Endodermal cell (in vitro differentiated cells): ENCODE measurements at places on chromosomes 3 and 15. TPM values are rescaled to one million over a fixed set of nuclear protein-coding genes. Genes with fewer than 3 reads are reported as not detected.

The APOD gene
- total RNA-seq = not detected in 3 replicates

GRCh38 chr3:51429138-51429537 is 38.1 kb downstream of the RBM15B start:
- no peaks in the 10 kb centered on the region for H3K4me1 ChIP-seq
- H3K36me3 ChIP-seq = peaks cover 60% of the 10 kb centered on the region
- H3K4me3 ChIP-seq = no peak overlapping the region

The FOXB1 gene
- total RNA-seq = 0.73 and 1.7 TPM in 2 replicates

DNA sequence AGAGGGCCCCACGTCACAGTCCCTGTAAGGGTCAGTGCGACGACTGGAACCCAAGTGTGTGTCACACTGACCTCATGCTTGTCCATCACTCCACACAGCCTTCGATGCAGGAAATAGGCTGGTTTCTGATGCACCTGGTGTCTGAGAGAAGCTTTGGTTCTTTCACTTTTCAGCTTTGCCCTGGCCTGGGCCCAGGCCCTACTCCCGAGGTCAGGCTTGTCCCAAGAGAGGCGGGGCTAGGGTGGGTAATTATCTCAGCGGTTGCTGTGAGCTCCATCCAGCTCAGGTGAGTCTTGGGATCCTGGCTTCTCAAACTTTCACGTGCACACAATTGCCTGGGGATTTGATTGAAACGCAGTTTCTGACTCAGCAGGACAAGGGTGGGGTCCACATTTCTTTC is 19.6 kb upstream of the CHRNB4 start:
- H3K4me1 ChIP-seq = no peaks in the 10 kb centered on the region
- H3K27me3 ChIP-seq = no peaks in the 10 kb centered on the region
- no peak overlapping the region for H3K4me3 ChIP-seq
- no peak for DNase-seq
- no peak overlapping the region for H3K27ac ChIP-seq
- no peaks in the 10 kb centered on the region for H3K36me3 ChIP-seq

DNA sequence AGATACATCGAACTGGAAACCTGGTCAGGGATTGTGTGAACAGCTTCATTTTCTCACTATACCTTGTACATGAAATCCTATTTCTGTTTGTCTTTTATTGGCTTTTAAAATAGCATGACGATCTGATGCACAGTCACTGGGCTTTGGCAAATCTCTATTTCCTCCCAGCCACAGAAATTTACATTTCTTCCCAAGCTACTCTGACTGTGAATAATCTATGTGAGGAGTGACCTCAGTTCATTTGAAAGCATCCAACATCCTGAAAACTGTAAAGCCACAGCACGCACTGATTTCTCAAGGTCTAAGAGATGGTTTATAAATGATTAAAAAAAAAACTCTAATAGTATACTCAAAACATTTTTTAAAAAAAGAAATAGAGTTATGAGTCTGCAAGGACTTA is 450.3 kb downstream of the IL5RA start:
- H3K4me3 ChIP-seq = no peak overlapping the region
- no peak overlapping the region for H3K27ac ChIP-seq
- H3K36me3 ChIP-seq = no peaks in the 10 kb centered on the region

DNA sequence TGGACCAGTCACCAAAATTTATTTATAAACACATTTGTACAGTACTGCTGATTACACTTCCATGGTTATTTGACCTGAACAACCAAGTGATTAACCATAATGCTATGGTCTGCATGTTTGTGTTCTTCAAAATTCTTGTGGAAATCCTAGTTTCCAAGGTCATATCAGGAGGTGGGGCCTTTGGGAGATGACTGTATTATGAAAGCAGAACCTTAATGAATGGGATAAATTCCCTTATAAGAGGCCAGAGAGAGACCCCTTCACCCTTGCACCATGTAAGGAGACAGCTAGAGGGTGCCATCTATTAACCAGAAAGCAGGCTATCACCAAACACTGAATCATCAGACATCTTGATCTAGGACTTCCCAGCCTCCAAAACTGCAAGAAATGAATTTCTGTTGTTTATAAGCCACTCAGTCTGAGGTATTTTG is 1.9 kb downstream of the SCAPER start:
- peaks cover 37% of the 10 kb centered on the region for H3K27me3 ChIP-seq
- H3K4me1 ChIP-seq = peaks cover 7% of the 10 kb centered on the region
- no peak overlapping the region for H3K27ac ChIP-seq
- H3K4me3 ChIP-seq = peak overlapping the region; percentile 53

DNA sequence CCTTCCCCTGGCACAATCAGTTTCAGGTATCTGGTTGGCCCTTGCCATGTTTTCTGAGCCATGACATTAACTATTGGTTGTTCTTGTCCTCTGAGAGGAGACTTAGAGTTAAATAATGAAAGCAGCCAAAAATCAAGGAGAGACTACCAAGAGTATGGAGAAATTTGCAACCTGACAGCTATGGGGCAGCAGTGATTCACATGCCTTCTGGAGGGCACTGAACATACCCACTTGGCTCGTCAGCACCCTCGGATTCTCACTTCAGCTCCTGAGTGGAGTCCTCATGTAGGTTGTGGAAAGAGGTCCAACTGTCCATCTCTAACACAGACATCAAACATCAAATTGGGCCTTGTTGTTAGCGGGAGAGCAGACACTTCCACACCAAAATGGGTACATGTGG is 265.6 kb downstream of the EBLN2 start:
- no peaks in the 10 kb centered on the region for H3K27me3 ChIP-seq
- H3K36me3 ChIP-seq = no peaks in the 10 kb centered on the region
- H3K4me1 ChIP-seq = no peaks in the 10 kb centered on the region
- no peak overlapping the region for H3K27ac ChIP-seq
- H3K4me3 ChIP-seq = no peak overlapping the region
- no peak for DNase-seq

- peak overlapping the region; percentile 0 for H3K4me3 ChIP-seq
- peaks cover 19% of the 10 kb centered on the region for H3K4me1 ChIP-seq
- H3K27ac ChIP-seq = no peak overlapping the region
Measured at GRCh38 chr3:185270262-185270955, 16.6 kb upstream of the EHHADH start.

GRCh38 chr3:24435584-24435983 is 59.1 kb downstream of the THRB start:
- peaks cover 2% of the 10 kb centered on the region for H3K4me1 ChIP-seq
- H3K27me3 ChIP-seq = peaks cover 72% of the 10 kb centered on the region
- H3K27ac ChIP-seq = no peak overlapping the region

- peak; percentile 62 for DNase-seq
- H3K36me3 ChIP-seq = peaks cover 6% of the 10 kb centered on the region
- no peak overlapping the region for H3K4me3 ChIP-seq
- peaks cover 39% of the 10 kb centered on the region for H3K4me1 ChIP-seq
- H3K27me3 ChIP-seq = no peaks in the 10 kb centered on the region
Measured at GRCh38 chr3:11593318-11594034, 50.2 kb downstream of the VGLL4 start.

DNA sequence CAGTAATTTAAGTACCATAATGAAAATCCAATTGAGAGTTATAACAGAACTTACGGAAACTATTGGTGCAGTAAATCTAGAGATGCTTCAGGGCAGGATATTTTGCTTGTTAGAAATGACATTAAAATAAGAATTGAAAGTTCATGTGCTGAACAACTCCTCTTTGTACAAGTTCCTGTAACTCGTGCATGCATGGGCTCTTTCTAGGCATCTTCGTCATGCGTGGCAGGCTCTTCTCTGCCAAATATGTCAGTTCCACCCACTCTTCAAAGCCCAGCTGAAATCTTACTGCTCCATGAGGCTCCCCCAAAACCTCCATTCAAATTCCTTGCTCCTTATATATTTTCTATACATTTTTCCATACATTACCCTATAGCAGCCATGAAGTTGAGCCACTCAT is 48.7 kb downstream of the FBN1 start:
- H3K36me3 ChIP-seq = no peaks in the 10 kb centered on the region
- peaks cover under 1% of the 10 kb centered on the region for H3K4me1 ChIP-seq
- no peak overlapping the region for H3K27ac ChIP-seq
- no peak for DNase-seq
- H3K27me3 ChIP-seq = no peaks in the 10 kb centered on the region
- H3K4me3 ChIP-seq = no peak overlapping the region

DNA sequence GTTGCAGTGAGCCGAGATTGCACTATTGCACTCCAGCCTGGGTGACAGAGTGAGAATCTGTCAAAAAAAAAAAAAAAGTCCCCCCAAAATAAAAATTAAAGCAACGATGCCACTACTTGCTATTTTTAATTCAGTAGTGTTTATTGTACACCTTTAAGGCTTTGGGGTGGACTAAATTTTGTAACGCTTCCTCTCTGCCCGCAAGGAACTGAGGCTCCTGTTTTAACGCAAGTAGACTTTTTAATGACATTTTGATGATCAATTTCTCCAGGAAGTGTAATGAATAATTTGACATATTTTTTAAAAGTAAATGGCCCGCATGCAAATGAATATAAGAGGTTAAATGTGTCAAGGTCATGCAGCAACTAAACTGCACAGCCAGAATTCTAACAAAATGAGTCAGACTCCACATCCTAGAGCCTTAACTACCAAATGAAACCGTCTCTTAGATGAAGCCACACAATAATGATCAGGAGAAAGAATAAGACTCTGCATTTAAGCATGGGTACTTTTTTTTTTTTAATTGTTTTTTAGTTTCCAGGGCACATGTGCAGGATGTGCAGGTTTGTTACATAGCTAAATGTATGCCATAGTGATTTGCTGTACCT is 96.8 kb upstream of the LMOD3 start:
- no peak overlapping the region for H3K27ac ChIP-seq
- no peaks in the 10 kb centered on the region for H3K4me1 ChIP-seq
- H3K36me3 ChIP-seq = no peaks in the 10 kb centered on the region
- H3K27me3 ChIP-seq = no peaks in the 10 kb centered on the region

DNA sequence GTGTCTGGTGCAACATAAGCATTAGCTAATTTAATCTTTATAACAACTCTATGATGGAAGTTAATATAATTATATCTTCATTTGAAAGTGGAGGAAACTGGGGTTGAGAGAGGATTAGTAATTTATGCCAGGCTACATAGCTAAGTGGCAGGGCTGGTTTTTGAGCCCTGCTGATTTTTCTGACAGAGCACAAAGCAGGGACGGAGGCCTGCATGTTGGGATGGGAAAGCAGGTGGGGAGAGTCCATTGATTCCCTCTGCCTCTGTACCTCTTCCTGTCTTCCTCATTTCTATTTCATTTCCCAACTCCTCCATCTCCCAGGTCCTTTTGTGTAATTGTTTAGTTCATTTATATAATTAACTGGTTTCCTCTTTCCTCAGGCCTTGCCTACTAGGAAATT is 251.6 kb upstream of the ZPLD1 start:
- no peak for DNase-seq
- no peak overlapping the region for H3K4me3 ChIP-seq
- no peaks in the 10 kb centered on the region for H3K4me1 ChIP-seq
- no peaks in the 10 kb centered on the region for H3K27me3 ChIP-seq

The MON1A gene
- 1.2 to 4.1 TPM (median 3.5 TPM) in 3 replicates for total RNA-seq

DNA sequence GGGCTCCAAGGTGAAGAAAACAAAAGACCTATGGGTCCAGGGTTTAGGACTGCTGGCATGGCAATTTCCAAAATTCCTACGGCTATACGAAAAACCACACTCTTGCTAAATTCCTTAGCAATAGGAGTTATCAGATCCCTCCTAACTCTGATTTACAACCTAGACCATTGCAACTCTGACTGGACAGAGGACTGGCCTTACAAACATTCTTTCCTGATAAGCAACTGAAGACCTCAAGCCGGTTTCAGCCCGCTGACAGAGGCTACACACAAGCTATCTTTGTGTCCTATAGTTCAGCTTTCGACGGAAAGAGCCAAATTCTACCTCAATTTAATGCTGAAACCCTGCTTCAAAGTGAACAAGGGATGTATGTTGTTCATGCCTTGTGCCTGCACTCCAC is 38.3 kb upstream of the AGBL1 start:
- no peak overlapping the region for H3K27ac ChIP-seq
- no peaks in the 10 kb centered on the region for H3K4me1 ChIP-seq
- no peak overlapping the region for H3K4me3 ChIP-seq
- DNase-seq = no peak
- no peaks in the 10 kb centered on the region for H3K36me3 ChIP-seq

- no peak overlapping the region for H3K4me3 ChIP-seq
- H3K27me3 ChIP-seq = no peaks in the 10 kb centered on the region
- no peak overlapping the region for H3K27ac ChIP-seq
- no peaks in the 10 kb centered on the region for H3K4me1 ChIP-seq
Measured at GRCh38 chr3:186708983-186709679, 8.0 kb upstream of the KNG1 start.

DNA sequence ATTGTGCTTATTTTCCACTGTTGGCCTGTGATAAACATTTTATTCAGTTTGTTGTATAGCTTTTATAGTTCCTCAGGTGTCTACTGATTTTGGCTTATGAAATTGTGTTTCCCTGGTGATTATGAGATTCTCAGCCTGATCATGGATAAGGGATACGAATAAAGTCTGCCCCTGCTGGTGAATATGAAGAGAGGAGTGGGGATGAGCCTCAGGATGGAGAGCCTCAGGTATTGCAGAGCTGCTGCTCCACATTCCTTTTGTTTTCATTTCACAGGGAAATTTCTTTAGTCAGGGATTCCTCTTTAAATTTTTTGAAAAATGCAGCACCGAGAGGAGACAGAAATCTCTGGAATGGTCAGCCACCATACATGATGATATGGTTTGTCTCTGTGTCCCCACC is 14.7 kb upstream of the RAB6B start:
- peaks cover 5% of the 10 kb centered on the region for H3K4me1 ChIP-seq
- H3K36me3 ChIP-seq = no peaks in the 10 kb centered on the region
- H3K27ac ChIP-seq = no peak overlapping the region

The EPHB1 gene
- 2.4 and 3.6 TPM in 2 replicates for total RNA-seq

DNA sequence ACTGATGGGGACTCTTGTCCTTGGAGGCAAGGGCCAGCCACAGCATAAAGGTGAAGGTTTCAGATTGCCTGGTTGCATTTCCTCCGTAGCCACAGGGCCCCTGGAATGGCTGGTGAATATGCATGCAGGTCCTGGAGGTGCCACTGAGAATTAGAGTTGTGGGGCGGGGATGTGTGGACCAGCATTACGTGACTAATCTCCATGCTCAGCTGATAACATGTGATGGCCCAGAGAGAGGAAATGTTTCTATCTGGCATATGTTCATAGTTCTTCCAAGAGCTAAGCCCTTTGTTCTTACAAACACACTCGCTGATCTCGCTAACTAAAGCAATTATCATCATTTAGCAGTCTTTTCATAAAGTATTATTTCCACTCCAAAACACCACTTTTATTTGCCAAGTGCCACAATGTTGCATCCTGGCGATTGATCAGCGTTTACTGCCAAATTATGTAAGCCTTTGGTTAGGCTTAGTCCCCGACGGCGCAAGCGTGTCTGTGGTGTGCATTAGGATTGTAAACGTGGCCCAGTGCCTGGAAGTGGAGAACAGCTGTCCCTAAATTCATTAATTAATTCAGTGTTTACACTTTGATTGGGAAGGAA is 55.9 kb downstream of the CGNL1 start:
- H3K27me3 ChIP-seq = no peaks in the 10 kb centered on the region
- no peak overlapping the region for H3K27ac ChIP-seq
- peaks cover 13% of the 10 kb centered on the region for H3K4me1 ChIP-seq
- peak; percentile 86 for DNase-seq
